Aorta (tissue), 5 donors: ENCODE measurements at places on chromosomes 6 and 20. TPM values are rescaled to one million over a fixed set of nuclear protein-coding genes. Genes with fewer than 3 reads are reported as not detected.

ETV7 gene
- 2.2 TPM for total RNA-seq

HSPA12B gene
- 21.2 TPM for total RNA-seq

CD83 gene
- 6.5 TPM for total RNA-seq

ZC2HC1B gene
- not detected for total RNA-seq

TOMM6 gene
- 74.8 TPM for total RNA-seq

HLA-DOA gene
- 16.7 TPM for total RNA-seq

C20orf144 gene
- total RNA-seq, result 0.16 TPM

GPLD1 gene
- 8.2 TPM for total RNA-seq
